ENCODE measurements at places on chromosomes 5 and 9. TPM values are rescaled to one million over a fixed set of nuclear protein-coding genes. Genes with fewer than 3 reads are reported as not detected.

DNA sequence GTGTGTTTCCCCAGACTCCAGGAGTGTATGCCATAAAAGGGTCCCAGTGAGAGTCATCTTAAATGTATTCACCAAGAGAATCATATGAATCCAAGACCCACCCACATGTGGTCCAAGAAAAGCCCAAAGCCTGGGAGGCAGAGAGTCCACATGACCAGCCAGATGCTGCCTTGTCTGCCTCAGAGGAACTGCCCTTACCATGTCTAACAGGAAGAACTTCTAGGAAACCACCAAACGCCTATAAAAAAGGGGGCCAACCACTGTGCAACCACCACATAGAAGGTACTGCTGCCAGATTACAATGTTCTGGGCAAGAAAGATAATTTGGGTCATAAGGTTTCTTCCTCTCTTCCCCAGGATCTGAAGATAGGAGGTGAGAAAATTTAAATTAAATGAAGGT, 129.8 kb upstream of the SLC24A2 start:
- ATAC-seq, result no peak

- ATAC-seq, result no peak
Measured at GRCh38 chr5:111017731-111018130, 53.8 kb upstream of the TSLP start.

GRCh38 chr5:142576303-142576702, 109.6 kb downstream of the FGF1 start:
- no peak for ATAC-seq

Gene HAVCR2
- 1.0 TPM for total RNA-seq

- ATAC-seq, result no peak
Measured at GRCh38 chr9:13113751-13114150, 165.7 kb downstream of the MPDZ start.

Gene TCF7
- total RNA-seq, result 4.8 TPM

- ATAC-seq, result no peak
Measured at GRCh38 chr9:91805031-91805430, 145.0 kb downstream of the ROR2 start.

Gene ANKRD34B
- 0.11 TPM for total RNA-seq

Gene FAXDC2
- total RNA-seq, result 5.8 TPM

GRCh38 chr5:78667461-78668103, 19.0 kb upstream of the LHFPL2 start:
- no peak for ATAC-seq

Gene TMOD1
- 76.0 TPM for total RNA-seq

DNA sequence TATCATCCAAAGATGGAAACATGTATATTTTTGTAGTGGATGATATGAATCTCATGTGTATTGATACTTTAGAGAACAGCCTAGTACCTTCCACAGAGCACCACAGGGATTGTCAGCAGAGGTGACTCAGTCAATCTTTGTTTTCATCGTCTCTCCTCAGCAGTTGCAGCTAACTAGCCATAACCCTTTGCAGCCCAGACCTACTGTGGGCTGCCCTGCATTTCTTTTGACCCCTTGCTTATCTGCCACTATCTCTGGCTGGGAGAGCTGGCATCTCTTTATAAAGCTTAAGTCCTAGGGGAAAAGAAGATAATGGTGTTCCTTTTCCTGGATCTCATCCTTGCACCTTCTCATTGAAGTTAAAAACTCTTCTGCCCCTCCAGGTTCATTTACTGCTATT, 28.7 kb downstream of the HMGCR start:
- ATAC-seq, result no peak

- ATAC-seq, result no peak
Measured at GRCh38 chr9:5624655-5625054, 4.3 kb upstream of the RIC1 start.

DNA sequence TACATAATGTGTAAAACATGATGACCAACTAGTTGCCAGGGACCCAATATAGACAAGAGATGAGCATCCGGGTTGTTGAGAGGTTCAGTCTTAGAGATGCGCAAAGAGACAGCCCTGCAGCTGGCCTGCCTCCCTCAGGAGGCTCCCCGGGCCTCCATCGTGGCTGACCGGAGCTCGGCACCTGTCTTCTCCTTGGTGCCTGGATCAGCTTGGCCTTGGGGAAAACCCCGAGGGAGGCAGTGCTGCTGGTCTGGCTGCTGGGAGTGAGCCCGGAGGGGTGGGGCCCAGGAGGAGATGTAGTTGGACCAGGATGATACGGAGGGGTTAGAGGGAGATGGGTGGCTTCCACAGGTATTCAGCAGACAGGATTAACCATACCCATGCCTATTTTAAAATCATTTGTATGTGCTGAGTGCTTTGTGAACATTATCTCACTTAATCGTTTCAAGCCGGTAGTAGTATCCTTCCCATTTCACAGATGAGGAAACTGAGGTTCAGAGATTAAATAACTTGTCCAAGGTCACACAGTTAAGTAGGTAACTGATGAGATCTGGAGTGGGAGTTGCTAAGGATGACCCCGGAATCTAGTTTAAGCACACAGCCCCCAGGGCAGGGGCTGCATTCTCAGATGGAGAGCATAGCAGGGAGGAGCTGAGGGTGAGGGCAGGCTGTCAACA, 173.8 kb downstream of the COL23A1 start:
- no peak for ATAC-seq

- peak; percentile 90 for ATAC-seq
Measured at GRCh38 chr5:145237843-145238242, 597.3 kb downstream of the PRELID2 start.

Gene ADAMTS19
- 5.3 TPM for total RNA-seq

DNA sequence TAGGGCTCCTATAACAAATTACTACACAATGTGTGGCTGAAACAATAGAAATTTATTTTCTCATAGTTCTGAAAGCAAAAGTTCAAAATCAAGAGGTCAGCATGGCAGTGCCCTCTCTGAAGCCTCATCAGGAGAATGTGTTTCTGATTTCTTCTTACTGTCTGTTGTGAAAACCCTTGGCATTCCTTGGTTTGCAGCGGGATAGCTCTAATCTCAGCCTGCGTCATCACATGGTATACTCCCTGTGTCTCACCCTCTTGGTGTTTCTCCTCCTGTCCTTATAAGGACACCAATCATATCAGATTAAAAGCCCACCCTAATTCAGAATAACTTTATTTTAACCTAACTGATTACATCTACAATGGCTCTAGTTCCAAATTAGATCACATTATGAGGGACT, 87.5 kb upstream of the CDH9 start:
- ATAC-seq, result no peak

DNA sequence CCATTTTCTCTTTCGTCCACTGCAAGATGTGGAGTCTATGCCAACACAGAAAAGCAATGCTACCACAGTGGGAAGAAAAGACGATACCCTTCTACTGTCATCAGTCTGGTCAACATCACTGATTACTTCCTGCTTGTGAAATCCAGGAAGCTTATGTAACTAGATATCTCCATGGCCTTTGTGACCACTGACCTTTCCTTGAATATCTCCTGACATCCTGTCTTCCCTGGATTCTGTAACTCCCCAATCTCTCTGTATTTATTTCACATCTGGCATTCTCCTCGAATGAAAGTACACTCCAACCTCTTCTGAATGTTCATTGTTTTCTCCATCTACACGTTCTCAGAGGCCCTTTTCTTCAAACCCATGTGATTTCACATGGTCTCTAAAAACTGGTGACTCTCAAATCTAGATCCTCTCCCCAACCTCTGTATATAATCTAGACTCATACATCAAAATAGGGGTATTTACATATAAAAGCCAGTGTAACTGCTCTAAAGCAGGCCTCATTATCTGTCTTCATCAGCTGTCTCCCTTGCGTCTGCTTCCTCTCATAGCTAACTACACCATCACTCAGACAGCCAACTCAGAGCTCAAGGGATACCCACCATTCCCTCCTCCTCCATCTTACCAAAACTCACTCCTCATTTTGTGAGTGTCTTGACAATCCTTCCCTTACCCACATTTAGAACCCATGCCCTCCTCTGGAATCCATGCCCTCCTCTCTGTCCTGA, 156.8 kb downstream of the SEMA5A start:
- ATAC-seq, result no peak

DNA sequence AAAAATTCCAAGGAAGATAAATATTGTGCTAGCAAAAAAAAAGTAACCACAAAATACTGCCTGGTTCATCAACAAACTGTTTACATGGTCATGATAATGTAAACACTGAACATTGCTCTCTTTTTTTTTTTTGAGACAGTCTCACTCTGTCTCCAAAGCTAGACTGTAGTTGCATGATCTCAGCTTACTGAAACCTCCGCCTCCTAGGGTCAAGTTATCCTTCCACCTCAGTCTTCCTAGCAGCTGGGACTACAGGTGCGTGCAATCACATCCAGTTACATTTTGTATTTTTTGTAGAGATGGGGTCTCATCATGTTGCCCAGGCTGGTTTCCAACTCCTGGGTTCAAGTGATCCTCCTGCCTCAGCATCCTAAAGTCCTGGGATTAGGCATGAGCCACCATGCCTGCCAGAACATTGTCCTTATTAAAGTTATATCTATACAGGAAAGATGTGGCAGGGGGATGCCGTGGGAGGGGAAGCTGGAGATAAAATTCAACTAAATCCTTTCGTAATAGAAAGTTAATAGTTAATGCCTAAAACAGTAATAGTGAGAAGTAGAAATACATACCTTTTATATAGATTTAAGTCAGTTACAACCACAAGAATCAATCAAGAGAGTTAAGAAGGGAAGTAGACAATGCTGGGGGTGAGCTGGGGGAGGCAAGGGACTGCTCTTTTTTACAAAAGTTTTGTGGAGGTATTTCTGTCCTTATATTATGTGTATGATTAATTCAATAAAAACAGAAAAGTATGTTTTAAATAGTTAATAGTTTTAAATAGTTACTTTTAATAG, 52.3 kb downstream of the RGMB start:
- no peak for ATAC-seq

Gene SHC3
- 30.1 TPM for total RNA-seq

DNA sequence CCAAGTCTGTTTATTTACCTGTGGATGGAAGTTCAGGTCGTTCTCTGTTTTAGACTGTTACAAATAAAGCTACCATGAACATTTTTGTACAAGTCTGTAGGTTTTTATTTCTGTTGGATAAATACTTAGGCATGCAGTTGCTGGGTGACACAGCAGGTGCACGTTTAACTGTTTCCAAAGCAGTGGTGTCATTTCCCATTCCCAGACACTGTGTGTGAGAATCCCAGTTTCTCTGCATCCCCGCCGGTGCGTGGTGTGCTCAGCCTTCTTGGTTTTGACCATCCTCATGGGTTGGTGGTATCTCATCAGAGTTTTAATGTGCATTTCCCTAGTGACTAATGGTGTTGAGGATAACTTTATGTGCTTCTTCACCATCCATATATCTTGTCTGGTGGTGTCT, 27.2 kb downstream of the AHRR start:
- ATAC-seq, result no peak

Gene NEUROG1
- not detected for total RNA-seq

DNA sequence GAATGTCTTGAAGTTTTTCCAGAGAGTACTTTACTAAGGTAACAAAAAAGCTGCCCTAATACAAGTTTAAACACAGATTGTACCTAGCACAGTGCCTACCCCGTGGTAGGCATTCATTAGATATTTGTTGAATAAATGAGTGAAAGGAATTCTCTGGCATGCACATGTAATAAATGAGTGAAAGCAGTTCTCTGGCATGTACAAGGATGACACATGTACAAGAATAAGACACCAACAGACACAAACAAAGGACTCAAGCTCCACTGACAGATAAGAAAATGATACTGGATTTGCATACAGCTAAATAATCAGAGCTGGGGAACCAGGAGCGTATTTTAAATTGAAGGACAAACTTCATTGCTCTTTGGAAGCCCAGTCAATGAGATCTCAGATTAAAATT, 535.8 kb downstream of the EFNA5 start:
- ATAC-seq, result no peak

- ATAC-seq, result no peak
Measured at GRCh38 chr9:74309654-74310053, 187.5 kb upstream of the RORB start.

All from motor neuron (in vitro differentiated cells).